SJSA1 (cell line): ENCODE measurements at places on chromosomes 12 and 14.

- peak; percentile 52 for DNase-seq
Observed at GRCh38 chr14:94689218-94689984, 77.2 kb downstream of the SERPINA3 start.

- DNase-seq = no peak
Observed at GRCh38 chr14:84891404-84891803, 638.5 kb upstream of the FLRT2 start.

- no peak for DNase-seq
Observed at GRCh38 chr14:23539248-23540140, 12.1 kb downstream of the ZFHX2 start.

DNA sequence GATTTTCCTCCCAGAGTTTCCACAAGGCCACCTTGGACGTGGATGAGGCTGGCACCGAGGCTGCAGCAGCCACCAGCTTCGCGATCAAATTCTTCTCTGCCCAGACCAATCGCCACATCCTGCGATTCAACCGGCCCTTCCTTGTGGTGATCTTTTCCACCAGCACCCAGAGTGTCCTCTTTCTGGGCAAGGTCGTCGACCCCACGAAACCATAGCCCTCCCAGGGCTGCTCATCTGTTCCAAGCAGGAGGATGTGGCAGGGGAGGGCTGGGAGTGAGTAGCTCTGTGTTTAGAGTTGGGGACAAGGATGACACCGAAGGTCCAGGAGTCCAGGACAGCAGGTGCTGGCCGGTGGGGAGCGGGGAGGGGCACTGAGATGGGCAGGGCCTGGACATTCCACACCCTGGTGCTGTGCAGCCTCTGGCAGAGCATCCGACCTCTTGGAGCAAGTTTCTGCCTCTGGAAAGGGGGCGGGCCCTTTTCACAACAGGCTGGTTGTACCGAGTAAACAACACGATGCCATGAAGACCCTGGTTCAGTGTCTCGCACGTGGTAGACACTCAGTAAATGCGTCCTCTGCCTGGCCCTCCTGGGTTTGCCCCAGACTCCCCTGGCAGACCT, 8.2 kb downstream of the SERPINA4 start:
- DNase-seq = no peak
